GM23338 (cell line): ENCODE measurements at places on chromosomes 12 and 14. TPM values are rescaled to one million over a fixed set of nuclear protein-coding genes. Genes with fewer than 3 reads are reported as not detected.

The HSPB8 gene
- polyA plus RNA-seq, result 3.5 and 4.3 TPM in 2 replicates

The LTB4R2 gene
- 0.40 and 0.47 TPM in 2 replicates for polyA plus RNA-seq

The IFNG-AS1 gene
- not detected in 2 replicates for polyA plus RNA-seq

The YLPM1 gene
- 33.2 and 39.2 TPM in 2 replicates for polyA plus RNA-seq

The PAPLN gene
- 2.4 and 2.8 TPM in 2 replicates for polyA plus RNA-seq
